ENCODE measurements at places on chromosomes 7 and 10. TPM values are rescaled to one million over a fixed set of nuclear protein-coding genes. Genes with fewer than 3 reads are reported as not detected.
A peak's percentile ranks its signal among the peaks of the same experiment; 100 is the strongest.

- DNase-seq: no peak
Observed at GRCh38 chr10:128708182-128708581, 582.0 kb upstream of the MKI67 start.

- DNase-seq: no peak
Observed at GRCh38 chr7:92881091-92881485, 44.7 kb upstream of the CDK6 start.

- no peak for DNase-seq
Observed at GRCh38 chr7:4682621-4683042, 537 bp downstream of the FOXK1 start.

DNA sequence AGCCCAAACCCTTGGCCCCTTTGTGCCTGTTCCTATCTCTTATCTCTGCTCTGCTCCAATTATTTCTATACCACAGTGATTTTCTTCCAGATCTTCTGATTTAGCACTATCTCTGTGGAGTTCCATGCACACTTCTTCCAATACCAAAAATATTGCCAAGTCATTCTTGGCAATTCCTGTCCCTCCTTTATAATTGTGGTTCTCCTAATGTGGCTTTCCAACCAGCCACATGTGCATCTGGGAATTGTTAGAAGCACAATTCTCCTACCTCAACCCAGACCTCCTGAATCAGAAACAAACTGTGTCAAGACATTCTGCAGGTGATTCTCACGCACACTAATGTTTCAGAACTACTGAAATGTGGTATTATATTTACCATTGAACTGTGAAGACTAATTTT is 447.8 kb upstream of the IGFBP3 start:
- DNase-seq: no peak

DNA sequence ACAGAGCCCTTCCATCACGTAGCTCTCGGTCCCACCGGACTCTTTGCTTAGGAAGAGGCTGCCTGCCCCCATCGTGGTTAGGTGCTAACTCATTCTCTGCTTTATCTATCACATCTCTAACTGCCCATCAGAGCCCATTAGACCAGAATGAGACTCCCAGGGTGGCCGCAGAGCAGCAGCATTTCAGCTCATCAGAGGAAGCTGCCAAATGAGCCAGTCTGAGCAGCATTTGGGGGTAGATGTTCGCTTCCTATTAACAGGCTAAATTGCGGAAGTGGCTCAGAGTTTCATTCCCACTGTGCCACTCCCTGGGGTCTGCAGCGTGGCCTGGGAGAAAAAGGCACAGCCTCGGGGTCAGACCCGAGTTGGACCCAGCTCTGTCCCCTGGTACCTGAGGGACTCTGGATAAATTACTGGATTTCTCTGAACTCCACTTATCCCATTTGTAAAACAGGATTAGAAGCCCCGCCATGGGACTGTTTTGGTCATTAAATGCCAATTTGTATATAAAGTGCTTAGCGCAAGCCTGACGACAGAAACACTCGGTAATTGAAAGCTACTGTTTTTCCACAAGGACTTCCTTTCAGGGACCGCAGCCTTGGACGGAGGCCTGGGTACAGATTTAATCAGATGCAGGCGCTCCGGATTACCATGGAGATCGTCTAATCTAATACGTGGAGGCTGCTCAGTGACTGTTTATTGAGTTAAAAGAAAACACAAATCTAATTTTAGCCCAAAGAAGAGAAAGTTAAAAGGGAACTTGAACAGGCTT is 73.8 kb upstream of the PRLHR start:
- DNase-seq: peak; percentile 60

DNA sequence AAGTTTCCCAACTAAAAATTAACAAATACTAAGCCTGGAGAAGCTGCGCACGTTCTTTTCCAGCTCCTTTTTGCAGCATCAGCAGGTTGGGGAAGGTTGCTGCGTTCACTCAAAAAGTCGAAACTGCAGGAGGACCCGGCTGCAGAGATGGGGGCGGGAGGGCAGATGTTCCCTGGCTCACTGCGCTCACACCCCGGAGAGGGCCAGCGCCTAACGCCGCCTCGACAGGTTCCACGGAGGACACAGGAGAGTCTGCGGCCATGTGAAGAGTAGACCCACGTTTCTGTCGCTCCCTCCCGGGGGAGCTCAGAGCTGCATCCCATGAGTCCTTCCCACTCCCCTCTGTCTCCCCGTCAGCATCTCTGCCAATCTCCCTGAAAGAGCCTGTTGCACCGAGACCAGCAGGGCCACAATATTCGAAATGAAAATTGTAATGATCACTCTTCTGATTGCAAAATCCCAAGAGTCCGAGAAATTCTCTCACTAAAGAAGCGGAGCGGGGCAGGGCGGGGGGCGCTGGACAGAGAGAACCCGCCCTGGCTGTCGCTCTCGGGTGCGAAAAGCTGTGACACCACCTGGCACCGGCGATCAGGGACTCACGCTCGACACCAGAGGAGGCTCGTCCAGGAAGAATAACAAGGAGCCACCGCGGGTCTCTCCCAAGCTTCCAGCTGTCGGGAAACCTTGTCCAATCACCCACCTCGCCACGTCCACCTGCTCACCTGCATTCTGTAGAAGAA is 131.5 kb upstream of the PFKP start:
- no peak for DNase-seq

GRCh38 chr7:18671176-18671575 is 175.6 kb downstream of the HDAC9 start:
- no peak for DNase-seq

- DNase-seq: no peak
Observed at GRCh38 chr7:14835384-14835783, 67.2 kb downstream of the DGKB start.

DNA sequence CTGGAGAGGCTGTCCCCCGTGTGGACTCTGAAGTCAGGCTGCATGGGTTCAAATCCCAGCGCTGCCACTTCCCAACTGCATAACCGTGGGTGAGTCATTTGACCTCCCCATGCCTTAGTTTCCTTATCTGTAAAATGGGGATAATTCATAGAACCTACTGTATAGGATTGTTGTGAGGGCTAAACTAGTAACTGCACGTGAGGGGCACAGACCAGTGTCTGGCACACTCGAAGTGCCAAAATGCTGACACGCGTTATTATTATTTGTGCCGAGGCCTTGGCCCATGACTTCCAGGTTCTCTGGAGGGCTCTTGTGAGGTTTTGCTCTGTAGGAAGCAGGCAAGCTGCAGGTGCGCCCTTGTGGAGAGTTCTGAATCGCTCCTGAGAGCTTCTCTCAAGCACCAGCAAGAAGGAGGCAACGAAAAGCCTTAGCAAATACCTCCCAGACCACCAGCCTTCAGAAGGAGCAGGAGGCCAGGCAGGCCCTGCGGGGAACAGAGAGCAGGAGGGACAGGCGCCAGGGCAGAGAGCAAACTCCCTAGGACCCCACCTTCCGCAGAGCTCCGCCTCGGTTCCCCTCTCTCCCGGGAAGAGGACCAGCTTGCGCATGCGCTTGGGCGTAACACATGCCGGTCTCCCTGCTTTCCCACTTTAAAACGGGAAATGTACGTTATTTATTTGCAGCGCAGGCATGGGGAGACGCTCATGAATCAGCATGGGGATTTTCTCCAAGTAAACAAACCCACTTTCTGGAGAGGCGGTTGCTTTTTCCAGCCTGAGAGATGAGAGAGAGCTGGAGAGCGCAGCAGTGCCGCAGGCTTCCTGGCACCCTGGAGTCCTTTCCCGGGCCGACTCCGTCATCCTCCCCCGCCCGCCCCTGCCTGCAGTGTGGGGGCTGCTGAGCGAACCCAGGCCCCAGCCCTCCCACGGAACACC is 39.6 kb downstream of the SORCS3 start:
- DNase-seq: peak; percentile 48

DNA sequence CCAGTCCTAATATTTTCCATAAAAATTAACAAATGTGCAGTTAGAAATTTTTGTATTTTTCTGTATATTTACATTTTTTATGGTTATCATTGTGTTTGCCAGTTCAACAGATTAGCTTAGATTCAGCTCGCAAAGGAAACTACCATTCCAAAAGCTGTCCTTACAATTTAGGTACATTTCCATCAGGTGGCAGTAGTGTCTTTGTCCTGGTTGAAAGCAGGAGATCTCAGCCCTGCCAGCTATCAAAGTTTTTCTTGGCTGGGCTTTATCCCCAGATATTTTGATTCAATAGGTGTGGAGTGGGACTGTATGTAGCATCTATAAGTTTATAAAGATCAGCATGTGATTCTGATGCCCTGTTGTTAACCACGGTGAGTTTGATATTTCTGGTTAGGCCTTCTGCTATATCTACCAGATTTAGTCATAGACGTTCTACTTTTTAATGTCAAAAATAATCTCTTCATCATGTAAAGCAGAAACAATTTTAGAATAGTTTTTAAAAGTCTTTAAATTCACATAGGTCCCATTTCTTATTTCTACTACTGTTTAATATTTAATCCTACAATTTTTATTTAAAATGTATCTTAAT is 15.5 kb upstream of the ICA1 start:
- DNase-seq: no peak

- DNase-seq: no peak
Observed at GRCh38 chr7:151435971-151436370, 4.0 kb downstream of the CRYGN start.

GRCh38 chr7:24654305-24654704 is 81.1 kb downstream of the PALS2 start:
- DNase-seq: no peak

- DNase-seq: no peak
Observed at GRCh38 chr10:7152982-7153381, 257.9 kb downstream of the SFMBT2 start.

DNA sequence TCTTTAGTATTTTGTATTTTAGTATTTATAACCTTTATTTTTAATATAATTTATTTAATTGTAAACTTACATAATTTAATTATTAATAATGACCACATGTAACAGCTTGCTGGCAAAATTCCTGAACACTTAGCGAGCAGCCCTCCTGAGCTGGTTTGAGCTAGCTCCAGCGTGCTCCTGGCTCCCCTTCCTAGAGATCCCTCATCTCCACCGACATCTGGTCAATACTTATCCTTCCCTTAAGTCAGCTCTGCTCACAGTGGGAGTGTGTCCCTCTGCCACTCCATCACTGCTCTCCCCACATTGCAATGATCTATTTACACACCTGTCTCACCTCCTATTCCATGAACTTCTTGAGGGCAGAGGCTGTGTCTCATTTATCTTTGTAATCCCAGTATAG is 20.6 kb upstream of the TBXAS1 start:
- DNase-seq: no peak

DNA sequence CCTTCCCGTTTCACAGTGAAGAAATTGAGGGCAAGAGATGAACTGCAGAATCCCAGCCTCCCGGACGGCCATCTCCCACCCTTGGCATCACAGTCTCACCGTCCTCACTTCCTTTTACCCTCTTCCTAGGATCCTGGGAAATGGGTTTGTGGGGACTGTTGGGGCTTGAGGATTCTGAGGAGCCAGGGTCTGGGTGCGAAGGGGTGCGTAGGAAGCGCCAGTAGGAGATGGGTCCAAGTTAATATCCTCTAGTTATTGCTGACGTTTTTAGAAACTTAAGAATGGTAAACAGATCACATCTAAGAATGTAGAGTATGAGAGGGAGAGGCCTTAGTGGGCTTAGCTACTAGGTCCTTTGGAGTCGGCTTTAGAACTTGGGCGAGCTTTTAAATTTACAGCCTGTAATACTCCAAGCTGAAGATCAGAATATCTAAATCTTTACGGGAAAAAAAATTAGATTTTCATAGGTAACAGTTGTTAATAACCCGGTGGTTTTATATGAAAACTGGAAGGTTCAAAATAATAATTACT is 696 bp downstream of the MALSU1 start:
- DNase-seq: no peak

DNA sequence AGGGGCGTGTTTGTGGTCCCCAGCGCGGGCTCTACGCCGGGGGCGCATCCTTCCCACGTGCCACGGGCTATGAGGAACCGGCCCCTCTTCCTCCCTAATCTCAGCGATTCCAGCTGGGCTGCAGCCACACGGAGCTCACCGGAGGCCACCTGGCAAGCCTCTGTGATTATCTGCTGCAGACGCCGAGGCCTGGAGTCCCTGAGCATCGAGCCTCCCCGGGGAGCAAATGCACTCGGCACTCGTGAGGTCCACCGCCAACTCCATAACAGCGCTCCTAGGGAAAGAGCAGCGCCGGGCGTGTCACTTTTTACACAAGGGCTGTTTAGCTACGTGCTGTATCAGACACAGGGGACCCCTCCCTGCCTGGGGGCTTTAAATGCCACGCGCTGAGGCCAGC is 101.2 kb downstream of the DYNC2I1 start:
- DNase-seq: no peak

GRCh38 chr7:107960272-107960671 is 42.7 kb downstream of the LAMB1 start:
- no peak for DNase-seq

GRCh38 chr7:1700086-1700485 is 30.0 kb downstream of the ELFN1 start:
- no peak for DNase-seq

- no peak for DNase-seq
Observed at GRCh38 chr10:43130770-43131171, 7.5 kb upstream of the CSGALNACT2 start.

DNA sequence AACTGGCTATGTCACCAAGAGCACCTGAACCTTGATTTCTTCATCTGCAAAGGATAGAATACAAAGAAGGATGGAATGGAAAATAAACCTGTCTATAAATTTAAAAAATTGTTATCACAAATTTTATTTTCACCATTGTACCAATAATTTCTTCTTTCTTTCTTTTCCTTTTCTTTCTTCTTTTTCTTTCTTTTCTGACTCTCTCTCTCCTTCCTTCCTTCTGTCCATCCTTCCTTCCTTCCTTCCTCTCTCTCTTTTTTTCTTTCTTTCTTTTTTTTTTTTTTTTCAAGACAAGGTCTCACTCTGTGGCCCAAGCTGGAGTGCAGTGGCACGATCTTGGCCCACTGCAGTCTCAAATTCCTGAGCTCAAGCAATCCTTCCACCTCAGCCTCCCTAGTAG is 36.6 kb upstream of the SORBS1 start:
- no peak for DNase-seq

DNA sequence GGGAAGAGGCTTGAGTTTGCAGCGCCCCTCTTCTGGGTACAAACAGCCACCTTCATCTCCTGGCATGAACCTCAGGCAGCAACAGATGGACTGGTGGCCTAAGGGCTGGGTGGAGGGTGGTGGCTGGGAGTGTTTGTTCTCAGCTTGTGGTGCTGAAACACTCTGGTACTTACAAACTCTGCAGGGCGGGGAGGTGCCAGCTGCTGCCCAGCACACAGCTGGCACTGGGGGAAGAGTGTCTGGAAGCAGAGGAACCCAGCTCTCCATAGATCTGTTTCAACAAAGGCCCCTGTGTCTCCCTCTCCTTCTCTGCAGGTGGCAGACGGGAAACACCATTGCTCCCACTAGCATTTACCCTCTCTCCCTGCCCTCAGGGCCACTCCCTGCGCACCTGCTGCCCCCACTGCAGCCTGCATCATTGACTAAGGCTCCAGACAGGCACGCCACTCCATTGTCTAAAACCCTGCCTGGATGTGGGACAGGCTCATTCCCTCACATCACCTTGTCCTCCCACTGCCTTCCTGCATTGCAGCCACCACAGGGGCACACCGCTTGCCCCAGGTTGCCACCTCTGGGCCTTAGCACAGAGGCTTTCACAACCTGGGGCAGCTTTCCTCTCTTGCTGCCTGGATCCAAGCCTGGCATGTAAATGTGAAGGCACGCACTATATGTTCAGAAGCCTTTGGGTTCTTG is 6.5 kb downstream of the ARHGAP22 start:
- no peak for DNase-seq

NET1 gene
- polyA plus RNA-seq: 135 TPM

TSPAN33 gene
- polyA plus RNA-seq: 76.2 TPM

ITPRIP gene
- polyA plus RNA-seq: 11.6 TPM

VPS41 gene
- 77.9 TPM for polyA plus RNA-seq

UMAD1 gene
- 15.9 TPM for polyA plus RNA-seq

DPP6 gene
- 33.5 TPM for polyA plus RNA-seq

LIPJ gene
- polyA plus RNA-seq: 0.10 TPM

OR2A42 gene
- 2.7 TPM for polyA plus RNA-seq

PTPRZ1 gene
- polyA plus RNA-seq: 3.5 TPM

MYH16 gene
- 0.06 TPM for polyA plus RNA-seq

SH2D4B gene
- 0.20 TPM for polyA plus RNA-seq

All from renal pelvis (tissue), 12 donors.